ENCODE measurements at places on chromosomes 3 and 15.

GRCh38 chr15:90101130-90101968 lies 919 bp downstream of the IDH2 start:
- peak; percentile 51 for DNase-seq

DNA sequence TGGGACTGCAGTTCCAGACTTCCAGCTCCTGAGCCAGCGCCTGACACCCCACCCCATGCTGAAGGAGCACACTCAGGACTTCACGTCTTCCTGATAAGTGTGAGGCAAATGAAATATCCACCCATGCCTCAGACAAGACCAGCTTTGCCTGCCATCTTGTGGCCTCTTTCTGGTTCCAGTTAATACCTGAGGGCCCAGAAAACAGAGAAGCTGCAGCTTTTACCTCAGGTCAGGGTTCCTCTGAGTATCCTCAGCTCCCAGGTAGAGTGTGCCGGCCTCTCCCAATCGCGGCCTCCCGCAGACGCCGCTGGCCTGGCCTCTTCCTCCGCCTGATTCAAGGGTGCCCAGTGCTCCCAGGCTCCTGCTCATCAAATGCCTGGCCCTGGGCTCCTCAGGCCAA lies 5.1 kb upstream of the KLHL6 start:
- DNase-seq: no peak

DNA sequence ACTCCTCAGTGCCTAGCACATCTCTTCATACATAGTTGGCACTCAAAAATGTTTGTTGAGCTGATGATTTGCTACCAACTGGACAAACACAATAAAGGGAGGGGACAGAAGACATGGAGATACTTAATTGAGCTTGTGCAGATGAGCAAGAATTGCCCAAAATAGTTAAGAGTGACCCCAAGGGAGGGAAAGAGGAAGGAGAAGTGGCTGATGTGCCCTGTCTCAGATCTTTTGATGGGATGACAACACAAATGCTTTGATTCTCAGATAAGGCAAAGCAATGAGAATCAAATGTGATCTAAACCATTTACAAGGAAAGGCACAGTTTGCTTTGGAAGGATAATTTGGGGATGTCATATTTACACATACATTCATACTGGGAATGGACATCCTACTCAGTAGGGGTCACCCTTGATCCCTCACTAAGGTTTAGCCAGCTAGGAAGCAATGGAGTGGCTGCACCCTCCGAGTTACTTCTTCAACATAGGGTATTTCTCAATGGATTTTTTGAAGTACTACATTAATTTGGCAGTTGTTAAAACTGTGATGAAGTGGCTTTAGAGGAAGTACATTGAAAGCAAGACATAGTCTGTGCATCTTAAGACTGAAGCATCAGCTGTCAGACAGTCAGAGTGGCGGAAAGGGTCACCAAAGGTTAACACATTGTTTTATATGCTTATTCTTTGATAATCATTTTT lies 21.9 kb upstream of the SSR3 start:
- no peak for DNase-seq

GRCh38 chr3:134675726-134676256 lies 25.0 kb upstream of the KY start:
- DNase-seq: no peak

- DNase-seq: no peak
These were observed 64.6 kb upstream of the UBE2E1 start for GRCh38 chr3:23741036-23741706.

DNA sequence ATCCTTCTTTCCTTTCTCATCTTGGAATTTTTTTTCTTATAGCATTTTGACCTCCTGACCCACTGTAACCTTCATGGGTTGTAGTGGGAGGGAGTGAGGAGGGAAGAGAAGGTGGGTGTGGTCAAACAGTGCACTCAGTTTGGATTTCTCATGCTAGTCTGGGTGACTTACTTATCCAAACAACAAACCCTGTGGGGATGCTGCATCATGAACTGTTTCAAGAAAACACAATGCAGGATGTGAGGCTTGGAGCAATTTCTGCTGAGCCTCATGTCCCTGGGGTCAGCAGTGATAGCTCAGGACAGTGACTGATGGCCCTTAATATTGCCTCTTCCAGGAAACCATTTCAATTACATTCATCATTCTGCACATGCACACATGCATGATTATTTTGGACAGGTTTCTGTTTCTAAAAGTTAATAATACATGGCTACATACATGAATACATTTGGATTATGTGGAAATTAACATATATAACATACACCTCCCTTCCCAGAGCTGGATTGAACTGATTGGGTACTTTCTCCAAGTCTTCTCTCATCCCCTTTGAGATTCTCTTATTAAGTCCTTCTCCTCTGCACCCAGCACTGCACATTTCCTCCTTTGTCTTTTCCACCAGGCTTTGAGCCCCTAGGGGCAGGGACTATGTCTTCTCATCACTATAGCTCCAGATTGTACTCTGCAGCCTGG lies 61.2 kb downstream of the ADAMTSL3 start:
- no peak for DNase-seq

- DNase-seq: no peak
These were observed 1.7 kb downstream of the HOMER2 start for GRCh38 chr15:82950746-82951370.

GRCh38 chr3:58646503-58646902 lies 20.1 kb downstream of the FAM3D start:
- DNase-seq: no peak

DNA sequence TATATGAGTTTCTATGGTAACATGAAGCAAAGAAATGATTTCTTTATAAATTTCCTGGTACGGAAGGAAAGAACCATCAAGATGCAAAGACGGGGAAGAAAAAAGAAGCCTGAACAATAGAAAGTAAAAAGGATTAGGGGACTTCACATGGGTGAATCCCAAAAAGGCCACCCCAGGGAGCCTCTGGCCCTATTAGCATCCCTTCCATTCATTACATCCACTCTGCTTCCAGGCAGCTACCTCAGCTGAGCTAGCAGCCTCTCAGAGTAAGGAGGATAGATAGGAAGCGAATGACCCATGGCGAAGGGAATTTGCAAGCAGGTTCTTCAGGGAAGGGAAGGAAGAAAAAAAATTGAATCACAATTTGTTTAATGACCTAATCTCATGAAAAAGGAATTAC lies 81.6 kb downstream of the GABRB3 start:
- no peak for DNase-seq
